ENCODE measurements at places on chromosomes 7 and 10.

DNA sequence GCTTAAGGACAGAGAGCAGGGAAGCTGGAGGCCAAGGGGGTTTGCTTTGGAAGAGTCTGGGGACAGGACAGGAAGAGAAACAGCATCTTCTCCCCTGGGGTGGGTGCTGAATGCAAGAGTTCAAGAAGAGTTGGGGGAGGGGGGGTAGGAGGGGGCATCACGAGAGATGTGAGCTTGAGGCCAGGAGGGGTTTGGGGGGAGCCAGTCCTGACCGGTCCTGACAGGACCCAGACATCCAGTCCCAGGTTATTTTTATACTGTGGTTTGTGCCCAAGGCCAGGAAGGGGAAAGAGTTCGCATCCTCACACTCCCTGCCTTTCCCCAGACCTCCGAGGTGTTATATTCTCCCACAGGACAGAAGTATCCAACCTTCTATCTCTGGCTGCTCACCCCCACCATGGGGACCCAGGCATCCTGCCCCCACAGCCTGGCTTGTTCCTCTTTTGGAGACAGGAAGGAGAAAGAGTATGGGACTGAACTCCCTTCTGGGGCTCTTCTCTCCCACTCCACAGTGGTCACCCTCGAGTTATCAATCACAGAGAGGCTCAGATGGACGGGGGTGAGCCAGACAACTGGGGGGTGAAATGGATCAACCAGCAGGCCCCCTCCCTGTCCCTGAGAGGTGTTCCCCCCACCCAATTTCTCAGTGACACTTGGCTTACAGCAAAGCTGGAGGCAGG, 2.8 kb downstream of the TSC22D4 start:
- peak overlapping the region; percentile 88 for H3K27ac ChIP-seq
- peak overlapping the region; percentile 98 for H3K4me3 ChIP-seq
- H3K36me3 ChIP-seq: peaks cover 21% of the 10 kb centered on the region

DNA sequence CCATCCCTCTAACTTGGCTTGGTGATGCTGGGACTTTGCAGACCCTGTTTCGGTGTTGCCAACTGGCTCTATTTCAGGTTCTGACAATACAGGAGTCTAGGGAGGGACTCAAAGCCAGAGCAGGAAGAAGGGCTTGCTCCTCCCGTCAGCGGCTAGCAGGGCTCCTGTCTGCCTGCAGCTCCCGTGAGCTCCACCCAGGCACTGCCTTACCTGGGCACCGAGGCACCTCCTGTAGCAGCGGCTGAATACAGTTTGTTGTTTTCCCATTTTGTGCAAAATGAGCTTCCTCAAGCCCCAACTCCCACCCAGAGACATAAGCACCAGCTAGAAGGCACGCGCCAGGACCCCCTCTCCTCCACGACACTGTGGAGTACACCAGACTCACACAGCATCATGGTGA, 69.3 kb upstream of the RHEB start:
- H3K4me1 ChIP-seq: no peaks in the 10 kb centered on the region
- no peak overlapping the region for H3K27ac ChIP-seq
- no peak for DNase-seq
- H3K36me3 ChIP-seq: peaks cover 5% of the 10 kb centered on the region

- no peak for DNase-seq
- H3K36me3 ChIP-seq: no peaks in the 10 kb centered on the region
- no peaks in the 10 kb centered on the region for H3K4me1 ChIP-seq
- no peaks in the 10 kb centered on the region for H3K27me3 ChIP-seq
- H3K27ac ChIP-seq: no peak overlapping the region
Observed at GRCh38 chr7:91345449-91345848, 81.2 kb downstream of the FZD1 start.

GRCh38 chr7:99141841-99142726, 1.8 kb downstream of the SMURF1 start:
- no peaks in the 10 kb centered on the region for H3K27me3 ChIP-seq
- peak; percentile 62 for DNase-seq
- H3K36me3 ChIP-seq: no peaks in the 10 kb centered on the region
- H3K27ac ChIP-seq: peak overlapping the region; percentile 70

- H3K36me3 ChIP-seq: peaks cover 5% of the 10 kb centered on the region
- H3K4me3 ChIP-seq: no peak overlapping the region
- H3K27ac ChIP-seq: no peak overlapping the region
Observed at GRCh38 chr7:101860316-101861217, 43.1 kb downstream of the CUX1 start.

DNA sequence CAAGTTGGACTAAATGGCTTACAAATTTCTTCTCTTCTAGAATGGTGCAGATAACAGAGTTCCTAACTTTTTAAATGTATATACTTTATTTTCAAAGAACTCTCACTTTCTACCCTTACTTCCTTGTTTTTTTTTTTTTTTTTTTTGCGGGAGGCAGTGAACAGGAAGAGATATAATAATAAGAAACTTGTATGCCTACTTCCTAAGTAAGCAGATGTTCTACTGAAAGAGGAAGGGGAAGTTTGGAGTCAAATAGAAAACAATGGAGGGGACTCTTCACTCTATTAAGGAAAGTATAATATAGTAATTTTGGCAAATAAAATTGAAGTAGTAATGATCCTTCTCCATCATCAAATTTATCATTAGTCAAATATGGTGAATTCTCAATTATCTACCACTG, 754.0 kb downstream of the KCNMA1 start:
- H3K27me3 ChIP-seq: no peaks in the 10 kb centered on the region
- H3K4me3 ChIP-seq: no peak overlapping the region
- H3K27ac ChIP-seq: no peak overlapping the region

DNA sequence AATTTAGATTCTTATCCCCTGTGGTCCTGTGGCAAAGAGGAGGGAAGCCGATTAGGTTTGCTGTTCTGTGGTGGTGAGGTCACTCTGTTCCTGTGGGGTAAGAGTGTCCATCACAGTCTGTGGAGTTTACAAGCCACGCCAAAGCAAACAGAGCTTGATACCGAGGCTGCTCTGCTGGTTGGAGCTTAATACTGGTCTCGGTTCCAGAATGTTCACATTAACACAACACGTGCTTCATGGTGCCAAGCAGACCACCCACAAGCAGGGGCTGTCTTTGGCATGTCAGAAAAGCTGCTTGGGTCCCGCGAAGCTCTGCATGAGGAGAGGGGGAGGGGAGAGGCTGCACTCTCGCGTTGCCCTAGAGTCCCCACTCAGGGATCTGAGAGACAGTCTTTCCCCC, 47.5 kb downstream of the DNAJB6 start:
- H3K4me1 ChIP-seq: peaks cover 9% of the 10 kb centered on the region
- no peak for DNase-seq
- H3K4me3 ChIP-seq: no peak overlapping the region
- H3K36me3 ChIP-seq: peaks cover 35% of the 10 kb centered on the region
- no peak overlapping the region for H3K27ac ChIP-seq

DNA sequence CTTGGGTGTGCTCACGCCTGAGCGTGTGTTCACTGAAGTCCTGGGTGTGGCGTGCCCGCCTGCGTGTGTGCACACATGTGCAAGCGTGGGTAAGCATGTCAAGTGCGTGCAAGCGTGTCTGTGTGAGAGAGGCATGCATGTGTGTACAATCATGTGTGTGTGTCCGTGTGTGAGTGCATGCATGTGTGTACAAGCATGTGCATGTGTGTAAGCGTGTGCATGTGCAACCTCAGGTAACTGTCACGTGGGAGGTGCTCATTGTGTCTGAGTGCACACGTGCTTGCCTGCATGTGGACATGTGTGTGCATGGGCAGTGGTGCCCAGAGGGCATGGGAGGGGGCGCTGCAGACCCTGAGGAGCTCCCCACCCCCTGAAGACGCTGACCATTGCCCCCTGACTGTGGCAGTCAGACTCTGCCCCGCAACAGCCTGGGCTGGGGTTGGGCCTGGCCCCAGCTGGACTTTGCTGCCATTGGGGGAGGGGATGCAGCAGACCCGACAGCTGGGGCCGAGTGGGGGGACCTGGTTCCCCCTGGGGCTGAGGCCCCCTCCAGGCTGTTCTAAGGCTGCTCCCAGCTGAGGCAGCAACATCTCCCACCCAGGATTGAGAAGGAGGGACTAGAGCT, 88.1 kb downstream of the UNCX start:
- H3K36me3 ChIP-seq: no peaks in the 10 kb centered on the region
- no peak for DNase-seq
- no peak overlapping the region for H3K27ac ChIP-seq
- no peak overlapping the region for H3K4me3 ChIP-seq
- no peaks in the 10 kb centered on the region for H3K27me3 ChIP-seq

- H3K36me3 ChIP-seq: peaks cover 44% of the 10 kb centered on the region
- H3K27me3 ChIP-seq: no peaks in the 10 kb centered on the region
- DNase-seq: no peak
- H3K4me1 ChIP-seq: no peaks in the 10 kb centered on the region
Observed at GRCh38 chr7:6116211-6116610, 85.0 kb downstream of the ANKRD61 start.

DNA sequence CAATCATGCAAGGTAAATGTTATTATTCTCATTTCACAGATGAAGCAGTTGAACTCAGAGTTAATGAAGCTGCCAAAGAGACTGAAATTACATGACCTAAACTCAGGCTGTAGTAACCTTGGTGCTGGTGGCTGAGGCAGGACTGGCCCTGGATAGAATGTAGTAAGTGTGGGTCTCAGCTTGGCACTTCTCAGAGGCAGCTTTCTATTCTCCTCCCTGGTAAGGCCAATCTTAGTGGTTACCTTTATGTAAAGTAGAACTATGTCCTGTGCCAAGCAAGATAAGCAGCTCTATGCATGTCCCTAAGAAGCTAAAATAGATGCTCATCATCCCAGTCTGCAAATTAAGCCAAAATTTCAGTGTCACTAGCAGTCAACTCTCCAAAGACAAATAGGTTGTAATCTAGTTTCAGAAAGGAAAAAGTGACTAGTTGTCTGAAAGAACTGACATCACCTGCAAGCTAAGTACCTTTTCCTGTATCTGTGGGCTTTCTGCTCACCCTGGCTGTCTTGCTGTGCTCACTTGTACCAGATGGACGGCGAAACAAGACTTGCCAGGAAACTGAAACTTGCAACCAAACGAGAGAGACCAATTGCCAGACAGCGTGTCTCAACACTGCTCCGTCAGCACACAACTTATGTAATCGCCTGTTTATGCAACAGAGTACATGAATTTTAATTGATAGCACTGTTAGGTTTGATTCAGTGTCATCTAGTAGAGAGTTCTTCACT, 43.7 kb downstream of the CH25H start:
- peaks cover 4% of the 10 kb centered on the region for H3K4me1 ChIP-seq
- H3K36me3 ChIP-seq: no peaks in the 10 kb centered on the region
- H3K27ac ChIP-seq: no peak overlapping the region
- no peaks in the 10 kb centered on the region for H3K27me3 ChIP-seq
